Adrenal gland (tissue), 19 donors: ENCODE measurements at places on chromosomes 6 and 20. TPM values are rescaled to one million over a fixed set of nuclear protein-coding genes. Genes with fewer than 3 reads are reported as not detected.

- no peaks in the 10 kb centered on the region for H3K36me3 ChIP-seq
- no peak for DNase-seq
- no peak overlapping the region for H3K4me3 ChIP-seq
- peaks cover 6% of the 10 kb centered on the region for H3K27me3 ChIP-seq
- no peaks in the 10 kb centered on the region for H3K4me1 ChIP-seq
Measured at GRCh38 chr6:12884983-12885382, 168.4 kb downstream of the PHACTR1 start.

DNA sequence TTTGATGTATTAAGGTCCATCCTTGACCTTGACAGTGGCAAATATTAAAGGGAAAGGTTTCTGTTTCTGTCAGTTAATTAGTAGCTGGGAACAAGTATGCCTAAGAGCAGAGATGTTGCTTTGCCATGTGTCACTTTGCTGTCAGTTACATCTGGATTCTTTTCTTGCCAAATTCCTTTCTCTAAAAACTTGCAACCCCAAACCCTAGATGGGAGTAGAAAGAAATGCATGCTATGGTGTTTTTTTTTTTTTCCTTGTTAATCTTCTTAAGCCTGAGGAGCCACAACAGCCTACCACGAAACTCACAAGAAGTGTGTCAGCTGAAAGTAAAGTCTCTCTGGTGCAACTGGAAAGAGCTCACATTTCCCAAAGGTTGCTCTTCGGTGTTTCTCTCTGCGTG lies 18.0 kb upstream of the CLDN20 start:
- H3K4me3 ChIP-seq, result no peak overlapping the region
- H3K4me1 ChIP-seq, result no peaks in the 10 kb centered on the region
- DNase-seq, result no peak
- no peak overlapping the region for H3K27ac ChIP-seq
- H3K36me3 ChIP-seq, result no peaks in the 10 kb centered on the region

- H3K4me1 ChIP-seq, result no peaks in the 10 kb centered on the region
- H3K36me3 ChIP-seq, result no peaks in the 10 kb centered on the region
- no peak overlapping the region for H3K27ac ChIP-seq
- no peaks in the 10 kb centered on the region for H3K27me3 ChIP-seq
- DNase-seq, result no peak
- H3K4me3 ChIP-seq, result no peak overlapping the region
Measured at GRCh38 chr6:105644073-105644489, 241.2 kb upstream of the PREP start.

- no peaks in the 10 kb centered on the region for H3K4me1 ChIP-seq
- H3K27me3 ChIP-seq, result peaks cover 17% of the 10 kb centered on the region
- DNase-seq, result no peak
- no peak overlapping the region for H3K27ac ChIP-seq
- no peaks in the 10 kb centered on the region for H3K36me3 ChIP-seq
- H3K4me3 ChIP-seq, result no peak overlapping the region
Measured at GRCh38 chr20:21490105-21490504, 23.8 kb downstream of the NKX2-2 start.

GRCh38 chr6:117837261-117837660 lies 69.8 kb upstream of the SLC35F1 start:
- no peak overlapping the region for H3K4me3 ChIP-seq
- no peak overlapping the region for H3K27ac ChIP-seq
- no peaks in the 10 kb centered on the region for H3K4me1 ChIP-seq
- DNase-seq, result no peak
- no peaks in the 10 kb centered on the region for H3K36me3 ChIP-seq

- no peaks in the 10 kb centered on the region for H3K36me3 ChIP-seq
- no peaks in the 10 kb centered on the region for H3K27me3 ChIP-seq
- no peak for DNase-seq
- no peak overlapping the region for H3K27ac ChIP-seq
- no peaks in the 10 kb centered on the region for H3K4me1 ChIP-seq
- no peak overlapping the region for H3K4me3 ChIP-seq
Measured at GRCh38 chr20:939606-940005, 23.5 kb upstream of the ANGPT4 start.

- no peak for DNase-seq
- no peaks in the 10 kb centered on the region for H3K4me1 ChIP-seq
- H3K36me3 ChIP-seq, result no peaks in the 10 kb centered on the region
- H3K4me3 ChIP-seq, result no peak overlapping the region
- no peak overlapping the region for H3K27ac ChIP-seq
- no peaks in the 10 kb centered on the region for H3K27me3 ChIP-seq
Measured at GRCh38 chr6:8562125-8562524, 126.8 kb upstream of the SLC35B3 start.

- H3K36me3 ChIP-seq, result no peaks in the 10 kb centered on the region
- no peak overlapping the region for H3K27ac ChIP-seq
- H3K4me3 ChIP-seq, result no peak overlapping the region
- H3K27me3 ChIP-seq, result no peaks in the 10 kb centered on the region
- DNase-seq, result no peak
Measured at GRCh38 chr20:58092871-58093270, 135.6 kb downstream of the ANKRD60 start.

- H3K4me3 ChIP-seq, result no peak overlapping the region
- no peak for DNase-seq
- peaks cover 2% of the 10 kb centered on the region for H3K4me1 ChIP-seq
Measured at GRCh38 chr6:152240436-152240835, 396.7 kb downstream of the SYNE1 start.

DNA sequence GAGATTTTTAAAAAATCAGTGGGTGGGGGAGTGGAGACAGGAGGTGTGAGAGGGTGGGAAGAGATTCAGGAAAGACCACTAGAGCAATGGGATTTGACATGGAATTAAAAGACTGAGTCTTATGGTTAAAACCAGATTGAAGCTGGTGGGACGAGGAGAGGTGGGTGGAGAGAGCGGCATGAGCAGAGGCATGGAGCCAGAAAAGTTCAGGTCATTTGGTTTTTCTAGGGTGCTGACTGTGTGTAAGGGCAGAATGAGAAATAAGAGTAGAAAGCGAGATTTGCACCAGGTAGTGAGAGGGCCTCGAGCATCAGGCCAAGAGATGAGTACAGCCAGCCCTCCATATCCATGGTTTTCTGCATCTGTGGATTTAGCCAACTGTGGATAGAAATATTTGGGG lies 121.3 kb downstream of the TCP11 start:
- H3K36me3 ChIP-seq, result no peaks in the 10 kb centered on the region
- DNase-seq, result no peak
- H3K4me3 ChIP-seq, result no peak overlapping the region
- no peak overlapping the region for H3K27ac ChIP-seq
- H3K4me1 ChIP-seq, result peaks cover 85% of the 10 kb centered on the region
- H3K27me3 ChIP-seq, result no peaks in the 10 kb centered on the region

DNA sequence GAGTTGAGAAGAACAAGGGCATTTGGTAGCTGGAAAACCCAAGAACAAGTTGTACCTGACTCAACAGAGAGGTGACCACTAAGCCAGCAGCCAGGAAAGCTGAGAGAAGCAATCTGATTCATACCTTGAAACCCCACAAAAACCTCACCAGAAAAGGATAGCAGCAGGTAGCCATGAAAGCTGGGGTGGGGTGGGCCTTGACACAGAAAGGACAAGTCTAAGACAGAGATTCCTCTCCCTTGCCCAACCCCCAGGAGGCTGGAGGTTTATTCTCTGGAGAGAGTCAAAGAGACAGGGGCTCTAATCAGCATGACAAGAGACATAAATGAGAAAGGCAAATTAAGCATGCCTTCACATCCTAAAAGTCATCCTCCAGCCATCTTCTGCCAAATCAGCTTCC lies 151.7 kb upstream of the DST start:
- no peak for DNase-seq
- H3K36me3 ChIP-seq, result no peaks in the 10 kb centered on the region
- no peak overlapping the region for H3K4me3 ChIP-seq
- no peaks in the 10 kb centered on the region for H3K27me3 ChIP-seq
- H3K4me1 ChIP-seq, result no peaks in the 10 kb centered on the region

- no peak overlapping the region for H3K27ac ChIP-seq
- no peaks in the 10 kb centered on the region for H3K4me1 ChIP-seq
- H3K36me3 ChIP-seq, result no peaks in the 10 kb centered on the region
- DNase-seq, result no peak
Measured at GRCh38 chr6:40611434-40611833, 24.3 kb upstream of the LRFN2 start.

DNA sequence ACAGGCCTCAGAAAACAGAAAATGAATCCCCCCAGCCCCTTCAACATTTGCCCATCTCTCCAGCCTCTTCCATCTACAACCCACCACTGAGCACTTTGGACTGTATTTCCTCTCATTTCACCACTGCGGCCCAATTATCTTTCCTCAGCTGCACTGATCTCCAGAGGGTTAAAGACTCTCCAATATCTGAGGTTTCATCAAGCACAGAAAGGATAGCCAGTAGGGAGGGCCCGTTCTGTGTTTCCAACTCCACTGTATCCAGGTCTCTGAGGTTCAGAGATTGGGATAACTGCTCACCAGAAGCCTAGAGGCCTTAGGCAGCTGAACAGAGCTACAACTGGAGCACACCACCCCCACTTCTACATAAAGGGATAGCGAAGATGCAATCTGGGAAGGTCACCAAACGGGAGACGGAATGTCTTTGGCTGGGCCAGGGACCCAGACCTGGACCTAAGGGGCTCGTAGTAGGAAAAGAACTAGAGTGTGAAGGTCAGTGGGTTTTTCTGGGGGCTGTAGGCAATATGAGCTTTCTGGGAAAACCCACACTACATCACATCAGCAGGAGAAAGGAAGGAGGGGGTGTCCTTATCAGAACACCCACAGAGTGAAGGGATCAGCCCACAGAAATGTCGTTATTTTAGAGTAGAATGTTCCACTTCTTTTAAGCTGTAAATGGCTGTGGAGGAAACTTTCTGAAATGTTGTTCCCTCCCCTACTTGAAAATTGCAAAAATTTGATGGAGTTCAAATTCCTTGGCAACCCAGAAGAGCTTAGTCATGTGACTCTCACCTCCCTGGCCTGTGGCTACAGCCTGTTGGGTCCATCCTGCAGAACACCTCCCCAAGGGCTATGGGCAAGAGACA lies 7.3 kb downstream of the KCNK5 start:
- no peak for DNase-seq
- no peaks in the 10 kb centered on the region for H3K36me3 ChIP-seq
- H3K4me1 ChIP-seq, result no peaks in the 10 kb centered on the region
- H3K27ac ChIP-seq, result no peak overlapping the region
- no peak overlapping the region for H3K4me3 ChIP-seq

GRCh38 chr6:43187821-43188220 lies 5.8 kb downstream of the CUL9 start:
- H3K4me1 ChIP-seq, result no peaks in the 10 kb centered on the region
- H3K4me3 ChIP-seq, result no peak overlapping the region
- no peak overlapping the region for H3K27ac ChIP-seq
- H3K27me3 ChIP-seq, result no peaks in the 10 kb centered on the region
- DNase-seq, result no peak

GRCh38 chr6:159654483-159655098 lies 38.5 kb downstream of the SOD2 start:
- DNase-seq, result no peak

DNA sequence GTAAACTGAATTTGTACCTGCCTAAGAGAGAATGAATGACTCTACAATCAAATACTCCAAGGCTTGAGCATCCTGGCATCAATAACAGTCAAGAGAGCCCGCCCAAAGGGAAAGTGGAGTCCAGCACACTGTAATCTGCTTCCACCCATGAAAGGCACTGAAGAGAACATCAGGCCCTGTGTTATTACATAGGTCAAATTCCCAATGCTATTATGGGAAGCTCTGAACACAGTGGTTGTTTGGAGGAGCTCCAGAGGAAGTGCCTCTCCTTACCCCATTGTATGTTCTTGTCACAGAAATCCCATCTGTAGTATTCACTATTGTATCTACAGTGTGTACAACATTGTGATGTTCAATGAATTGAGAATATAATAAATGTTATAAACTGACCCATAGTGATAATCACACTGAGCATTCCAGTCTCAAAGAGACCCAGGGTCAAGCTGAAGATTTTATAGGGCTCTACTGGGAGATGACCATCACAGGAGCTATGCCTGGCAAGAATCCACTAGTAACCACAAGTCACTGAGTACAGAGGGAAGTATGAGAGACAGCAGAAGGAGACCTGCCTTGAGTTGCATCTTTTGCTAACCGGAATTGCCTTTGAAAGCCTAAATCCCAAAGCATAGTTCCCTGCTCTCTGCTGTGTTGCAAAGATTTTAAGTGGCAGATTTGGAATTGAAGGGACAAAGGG lies 446.7 kb downstream of the GJA1 start:
- no peak overlapping the region for H3K27ac ChIP-seq
- DNase-seq, result no peak
- no peaks in the 10 kb centered on the region for H3K36me3 ChIP-seq
- H3K27me3 ChIP-seq, result no peaks in the 10 kb centered on the region

GRCh38 chr20:46731770-46732169 lies 22.3 kb downstream of the SLC2A10 start:
- H3K4me1 ChIP-seq, result no peaks in the 10 kb centered on the region
- H3K36me3 ChIP-seq, result no peaks in the 10 kb centered on the region
- no peaks in the 10 kb centered on the region for H3K27me3 ChIP-seq
- no peak for DNase-seq

DNA sequence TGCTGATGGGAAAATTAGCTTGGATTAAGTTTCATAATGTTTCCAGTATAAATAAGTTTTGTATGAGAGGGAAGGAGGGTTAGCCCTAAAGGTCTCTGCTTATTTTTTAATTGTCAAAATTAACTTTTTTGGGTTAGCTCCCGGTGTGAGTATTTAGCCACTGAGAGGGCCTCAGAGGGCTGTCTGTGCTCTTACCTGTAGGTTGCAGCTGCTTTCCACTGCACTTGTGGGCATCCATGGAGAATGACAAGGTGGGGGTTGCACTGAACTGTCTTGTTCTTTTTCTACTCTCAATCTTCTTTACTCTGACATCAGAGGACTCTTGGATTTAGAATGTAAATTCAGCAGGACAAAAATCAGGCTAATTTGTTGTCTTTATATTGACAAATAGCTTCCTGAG lies 81.4 kb downstream of the CD164 start:
- H3K36me3 ChIP-seq, result no peaks in the 10 kb centered on the region
- H3K27ac ChIP-seq, result no peak overlapping the region
- H3K4me1 ChIP-seq, result peaks cover 11% of the 10 kb centered on the region
- H3K4me3 ChIP-seq, result no peak overlapping the region
- DNase-seq, result no peak

The TRIM40 gene
- polyA plus RNA-seq, result not detected

The LST1 gene
- polyA plus RNA-seq, result 49.2 TPM

The EPB41L2 gene
- polyA plus RNA-seq, result 30.6 TPM

The HFE gene
- 6.2 TPM for polyA plus RNA-seq

The HEY2 gene
- 1.4 TPM for polyA plus RNA-seq

The TP53TG5 gene
- polyA plus RNA-seq, result not detected

The FAM83C gene
- polyA plus RNA-seq, result not detected

The MCCD1 gene
- not detected for polyA plus RNA-seq

The SSTR4 gene
- polyA plus RNA-seq, result not detected

The GHRH gene
- polyA plus RNA-seq, result 0.91 TPM

The EYA2 gene
- polyA plus RNA-seq, result 1.0 TPM

The ELOVL2 gene
- 1.6 TPM for polyA plus RNA-seq

The GLYATL3 gene
- polyA plus RNA-seq, result not detected

The JAG1 gene
- polyA plus RNA-seq, result 6.8 TPM
